ENCODE measurements at places on chromosomes 16 and 17.
A peak's percentile ranks its signal among the peaks of the same experiment; 100 is the strongest.

DNA sequence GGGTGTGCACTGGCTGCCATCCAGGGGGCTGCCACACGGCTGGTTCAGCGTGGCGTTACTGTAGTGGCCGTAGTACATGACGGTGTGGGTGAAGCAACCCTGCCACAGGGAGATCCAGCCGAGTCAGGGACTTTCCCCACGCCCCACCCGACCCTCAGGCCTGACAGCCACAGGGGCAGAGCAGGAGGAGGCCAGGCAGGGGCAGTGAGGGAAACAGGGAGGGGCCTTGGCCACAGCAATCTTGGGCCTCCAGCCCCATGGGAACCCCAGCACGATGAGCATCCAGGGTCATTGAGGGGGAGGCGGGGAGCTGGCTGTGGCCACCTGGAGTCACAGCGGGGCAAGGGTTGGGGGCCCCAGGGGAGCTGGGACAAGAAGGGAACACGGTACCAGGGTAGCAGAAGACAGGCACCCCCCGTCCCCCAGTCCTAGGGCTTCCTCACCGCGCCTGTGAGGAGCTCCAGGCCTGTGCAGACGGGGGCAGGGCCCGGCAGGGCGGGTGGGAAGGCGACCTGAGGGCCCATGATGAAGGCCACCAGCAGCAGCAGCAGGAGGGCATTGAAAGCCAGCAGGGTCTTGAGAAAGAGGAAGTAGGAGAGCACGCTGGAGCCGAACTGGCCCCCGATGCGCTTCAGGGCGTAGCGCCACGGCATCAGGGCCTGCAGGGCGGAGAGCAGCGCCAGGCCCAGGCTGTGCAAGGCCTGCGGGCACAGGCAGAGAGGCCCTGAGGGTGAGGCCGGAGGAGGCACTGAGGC lies 4.3 kb downstream of the TMC6 start:
- DNase-seq = no peak

GRCh38 chr16:3819746-3820724 lies 60.5 kb downstream of the CREBBP start:
- no peak for DNase-seq

DNA sequence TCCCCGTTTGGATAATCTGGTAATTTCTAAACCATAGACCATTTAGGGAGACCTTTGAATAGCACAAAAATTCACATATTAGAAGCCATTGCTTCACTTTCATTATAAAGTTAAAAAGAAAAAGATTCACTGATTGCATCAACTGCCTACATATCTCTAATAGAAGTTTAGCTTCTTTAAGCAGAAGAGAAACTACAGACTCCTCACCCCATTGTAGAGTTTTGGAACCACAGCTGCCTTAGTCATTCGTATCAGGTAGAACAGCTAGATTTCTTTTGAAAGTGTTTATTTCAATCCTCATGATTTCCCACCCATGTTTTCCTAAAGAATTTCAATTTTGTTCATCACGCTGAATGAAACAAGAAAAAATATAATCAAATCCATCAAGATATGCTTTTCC lies 144.8 kb downstream of the CDH8 start:
- DNase-seq = no peak

GRCh38 chr17:74457146-74457819 lies 9.2 kb upstream of the CD300A start:
- DNase-seq = peak; percentile 37

- no peak for DNase-seq
Observed at GRCh38 chr17:14428648-14429029, 127.8 kb downstream of the HS3ST3B1 start.

GRCh38 chr16:21088646-21089538 lies 61.8 kb downstream of the DNAH3 start:
- no peak for DNase-seq

- DNase-seq = no peak
Observed at GRCh38 chr16:53103811-53104210, 49.0 kb downstream of the CHD9 start.

DNA sequence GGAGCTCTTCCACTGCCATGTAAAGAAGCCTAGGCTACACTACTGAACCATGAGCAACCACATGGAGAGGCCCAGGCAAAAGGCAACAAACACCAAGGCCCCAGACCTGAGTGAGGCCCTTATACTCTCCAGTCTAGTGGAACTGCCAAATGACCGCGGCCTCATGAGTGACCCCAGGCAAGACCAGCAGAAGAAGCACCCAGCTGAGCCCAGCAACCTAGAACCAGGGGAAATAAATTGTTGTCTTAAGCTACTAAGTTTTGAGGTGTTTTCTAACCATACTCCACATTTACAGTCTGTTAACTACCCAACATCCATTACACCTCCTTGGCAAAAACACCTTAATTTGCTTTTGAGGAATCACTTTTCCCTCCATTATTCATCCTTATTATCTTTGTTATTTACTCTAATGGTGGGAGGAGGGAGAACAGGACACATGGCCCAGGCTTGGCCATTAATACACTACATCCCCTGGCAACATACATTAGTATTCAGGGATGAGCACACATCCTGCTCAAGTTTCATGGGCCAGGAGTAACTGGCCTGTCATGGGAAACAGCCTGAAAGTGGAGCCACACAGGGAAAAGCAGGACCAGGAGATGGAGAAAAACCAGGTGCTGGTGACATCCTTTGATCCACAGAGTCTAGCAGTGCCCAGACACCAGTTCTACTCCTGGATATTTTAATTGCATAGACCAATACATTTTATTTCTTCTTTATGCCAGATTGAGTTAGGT lies 26.2 kb downstream of the SLC39A11 start:
- DNase-seq = no peak

DNA sequence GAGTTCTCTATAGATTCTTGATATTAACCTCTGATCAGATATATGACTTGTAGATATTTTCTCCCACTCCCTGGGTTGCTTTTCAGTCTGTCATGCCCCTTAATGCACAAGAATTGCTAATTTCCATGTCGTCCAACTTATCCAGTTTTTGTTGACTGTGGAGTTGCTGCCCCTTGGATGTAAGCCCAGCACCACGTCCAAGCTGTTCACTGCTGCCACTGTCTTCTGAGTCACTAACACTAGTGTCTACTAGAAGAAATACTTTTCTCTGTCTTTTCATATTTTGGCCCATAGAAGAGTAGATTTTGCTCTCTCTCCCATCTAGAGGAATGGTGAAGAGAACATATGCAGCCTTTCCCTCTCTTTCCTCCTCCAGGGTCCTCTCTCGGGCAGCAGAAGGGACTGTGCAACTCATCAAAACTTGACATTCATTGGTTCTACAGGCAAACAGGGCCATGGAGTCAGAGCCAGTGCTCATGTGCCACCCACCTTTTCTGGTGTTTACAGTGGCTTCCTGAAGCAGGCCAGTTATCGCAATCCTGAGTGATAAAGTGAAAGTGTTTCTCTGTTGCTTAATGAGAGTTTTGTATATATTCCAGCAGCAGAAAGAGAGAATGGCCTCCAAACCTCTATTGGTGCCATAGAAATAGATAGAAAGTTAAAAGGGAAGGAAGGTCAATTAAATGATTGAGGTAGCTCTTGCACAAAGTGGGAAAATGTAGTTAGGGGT lies 22.6 kb upstream of the PMP22 start:
- DNase-seq = no peak

DNA sequence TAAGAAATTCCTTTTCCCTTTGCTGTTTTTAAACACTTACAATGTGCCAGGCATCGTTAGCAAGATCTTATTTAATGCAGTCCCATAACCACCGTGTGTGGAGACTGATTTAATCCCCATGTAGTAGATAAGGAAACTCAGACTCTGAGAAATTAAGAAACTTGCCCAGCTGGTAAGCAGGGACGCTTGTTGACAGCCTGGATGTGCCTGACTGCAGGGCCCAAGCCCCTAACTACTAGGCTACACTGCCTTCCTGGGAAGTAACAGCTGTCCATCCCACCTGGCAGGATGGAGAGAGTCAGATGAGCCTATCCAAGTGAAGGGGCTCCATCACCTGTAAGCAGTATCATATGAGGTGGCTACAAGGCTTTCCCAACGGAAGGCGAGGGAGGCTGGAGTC lies 23.1 kb downstream of the CDK5RAP3 start:
- DNase-seq = no peak

GRCh38 chr16:60279061-60279665 lies 1545.0 kb upstream of the GOT2 start:
- DNase-seq = no peak

DNA sequence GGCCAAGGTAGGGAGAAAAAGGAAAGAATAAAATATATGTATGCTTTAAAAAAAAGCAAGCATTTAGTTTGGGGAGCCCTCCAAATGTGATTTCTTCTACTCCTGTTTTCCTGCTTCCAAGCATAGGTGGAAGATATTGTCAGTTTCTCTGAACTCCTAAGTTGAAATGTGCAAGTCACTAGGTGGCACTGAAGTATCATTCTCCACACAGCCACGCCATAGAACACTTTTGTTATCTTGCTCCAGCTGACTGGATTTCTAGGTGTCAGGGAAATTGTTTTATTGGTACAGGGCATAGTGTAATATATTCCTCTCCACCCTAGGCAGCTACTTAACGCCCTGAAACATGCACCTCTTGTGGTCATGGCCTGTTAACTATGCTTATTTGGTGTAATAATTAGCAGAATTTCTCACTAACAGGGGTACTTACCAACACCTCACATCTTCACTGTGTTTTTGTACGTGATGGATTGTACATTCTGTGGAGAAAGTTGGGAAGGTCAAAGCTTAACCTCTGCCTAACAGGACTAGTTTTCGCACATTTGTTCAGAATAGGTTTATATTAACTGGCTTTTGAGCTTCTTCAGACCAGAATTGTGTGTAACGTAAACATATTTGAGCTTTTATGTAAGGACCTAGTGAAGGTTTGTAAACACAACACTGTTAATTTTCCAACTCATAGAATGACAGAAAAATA lies 69.3 kb downstream of the FTO start:
- DNase-seq = no peak

DNA sequence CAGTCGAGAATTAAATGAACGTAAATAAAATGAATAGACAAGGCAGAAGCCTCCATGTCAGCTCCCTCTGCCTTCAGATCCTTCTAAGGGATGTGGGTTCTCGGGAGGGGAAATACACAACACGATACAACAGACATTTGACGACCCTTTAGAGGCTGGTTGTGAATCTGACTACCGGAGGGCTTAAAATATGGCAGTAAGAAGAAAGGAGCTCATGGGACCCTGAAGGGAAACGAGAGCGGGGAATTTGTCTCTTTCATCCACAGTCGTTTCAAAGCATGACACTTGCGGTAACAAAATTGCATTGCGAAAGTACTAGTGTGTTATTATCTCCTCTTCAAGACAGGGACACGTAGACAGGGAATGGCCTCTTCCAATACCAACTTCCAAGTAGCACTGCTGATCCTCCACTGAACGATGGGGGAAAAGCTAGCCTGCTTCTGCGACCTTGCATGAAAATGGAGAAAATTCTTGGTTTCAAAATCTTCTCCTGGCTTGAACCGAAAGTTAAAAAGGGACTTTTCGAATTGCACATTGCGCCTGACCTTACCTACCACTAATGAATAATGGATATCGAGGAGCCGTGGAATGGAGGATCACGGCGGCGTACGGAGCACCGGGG lies 1.2 kb upstream of the TNRC6C start:
- DNase-seq = no peak

DNA sequence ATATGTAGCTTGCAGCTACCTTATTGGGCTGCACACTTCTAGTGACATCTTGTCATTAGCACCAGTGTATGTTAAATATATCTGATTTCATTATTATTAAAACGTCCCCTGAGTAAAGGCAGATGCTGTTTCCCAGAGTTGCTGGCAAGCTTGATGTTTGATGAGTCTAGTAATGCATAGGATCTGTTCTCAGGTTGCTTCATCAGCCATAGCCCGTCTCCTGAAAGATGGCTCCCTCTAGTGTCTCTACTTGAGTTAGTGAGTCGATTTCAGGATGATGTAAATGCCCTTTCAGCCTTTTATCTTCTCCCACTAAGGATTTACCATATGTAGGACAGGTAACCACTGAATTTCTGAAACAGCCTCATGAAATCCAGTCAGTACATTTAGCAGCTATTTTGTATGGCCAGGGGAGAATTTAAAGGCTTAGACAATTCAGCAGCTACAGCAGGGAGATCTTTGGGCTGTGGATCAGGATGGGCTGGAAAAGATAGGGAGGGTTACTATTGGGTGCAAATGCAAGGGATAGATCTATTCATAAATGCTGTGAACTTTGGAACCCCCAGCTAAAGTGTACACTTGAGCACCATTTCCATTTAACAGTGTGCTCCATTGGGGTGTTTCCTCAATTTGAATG lies 376.3 kb downstream of the CNTNAP4 start:
- no peak for DNase-seq

- DNase-seq = no peak
Observed at GRCh38 chr16:82070656-82071369, 35.8 kb downstream of the HSD17B2 start.

- DNase-seq = no peak
Observed at GRCh38 chr16:54305080-54305479, 18.5 kb upstream of the IRX3 start.

DNA sequence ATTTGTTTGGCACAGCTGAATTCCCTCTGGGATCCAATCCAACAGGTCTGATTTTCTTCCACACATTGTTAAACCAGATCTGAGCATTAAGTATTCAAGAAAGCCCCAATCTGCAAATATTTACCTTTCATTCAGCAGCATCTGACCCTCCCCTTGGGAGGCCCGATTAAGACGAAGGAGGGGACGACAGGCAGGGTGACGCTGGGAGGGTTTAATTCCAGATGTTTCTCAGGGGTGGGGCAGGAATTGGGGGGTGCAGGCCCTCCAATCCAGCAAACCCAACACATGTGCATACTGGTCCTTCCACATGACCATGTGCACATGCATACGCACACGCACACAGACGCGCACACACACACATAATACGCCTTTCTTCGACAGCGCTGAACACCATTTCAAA lies 240.5 kb downstream of the GSG1L start:
- no peak for DNase-seq

DNA sequence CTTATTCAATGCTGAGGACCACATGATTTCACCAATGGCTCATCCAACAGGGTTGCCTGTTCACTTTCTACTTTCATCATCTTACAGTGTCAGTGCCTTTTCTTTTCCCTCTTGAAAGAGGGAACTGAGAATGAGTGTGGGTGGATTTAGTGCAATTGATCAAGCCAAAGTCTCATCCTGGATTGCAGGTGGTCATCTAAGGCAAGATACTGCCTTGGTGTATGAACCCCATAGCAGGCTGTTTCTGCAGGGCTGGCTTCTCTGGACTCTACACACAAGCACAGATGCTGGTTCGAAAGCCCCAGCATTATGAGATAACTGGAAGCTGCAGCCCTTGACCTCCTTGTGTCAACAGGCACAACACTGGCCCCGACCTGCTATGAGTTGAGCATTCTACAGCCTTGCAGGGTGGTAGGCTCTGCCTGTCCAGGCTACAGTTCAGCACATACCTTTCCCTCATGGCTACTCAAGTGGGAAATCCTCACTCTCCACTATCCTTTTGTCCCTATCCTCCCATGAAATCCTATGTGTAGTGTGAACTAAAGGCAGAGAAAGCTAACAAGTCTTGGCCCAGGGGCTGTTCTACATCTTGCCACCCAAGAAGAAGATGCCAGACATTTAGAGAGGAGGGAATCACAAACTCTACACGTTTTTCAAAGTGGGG lies 358.7 kb downstream of the SLC39A11 start:
- no peak for DNase-seq

Measured in T-helper 22 cell (primary cell).